Suprapubic skin (tissue), 4 donors: ENCODE measurements at places on chromosomes 7 and 10. TPM values are rescaled to one million over a fixed set of nuclear protein-coding genes. Genes with fewer than 3 reads are reported as not detected.

GRCh38 chr10:106436123-106436715 is 728.3 kb downstream of the SORCS1 start:
- DNase-seq, result no peak

GRCh38 chr10:21257919-21258318 is 267.6 kb downstream of the SKIDA1 start:
- no peak for DNase-seq

- no peak for DNase-seq
These were observed 69.8 kb upstream of the PLXNA4 start for GRCh38 chr7:132646052-132646451.

DNA sequence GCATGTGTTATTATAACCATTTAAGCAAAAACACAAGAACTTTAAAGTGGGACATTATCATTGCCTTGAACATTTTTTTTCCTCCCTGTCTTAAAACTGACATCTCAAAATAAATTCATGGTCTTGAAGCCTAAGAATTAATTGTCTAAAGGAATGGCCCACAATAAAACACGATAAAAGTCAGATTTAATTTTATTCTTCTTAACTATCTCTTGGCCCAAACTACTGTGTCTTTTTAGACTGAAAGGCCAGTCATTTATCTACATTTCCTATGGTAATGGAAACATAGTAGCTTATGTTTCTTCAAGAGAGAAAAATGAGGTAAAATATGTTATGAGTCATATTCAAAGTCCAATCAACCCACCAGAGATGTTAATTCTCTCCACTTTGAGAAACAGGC is 24.4 kb upstream of the ETV1 start:
- no peak for DNase-seq

GRCh38 chr10:91146146-91146545 is 74.3 kb upstream of the PCGF5 start:
- no peak for DNase-seq

DNA sequence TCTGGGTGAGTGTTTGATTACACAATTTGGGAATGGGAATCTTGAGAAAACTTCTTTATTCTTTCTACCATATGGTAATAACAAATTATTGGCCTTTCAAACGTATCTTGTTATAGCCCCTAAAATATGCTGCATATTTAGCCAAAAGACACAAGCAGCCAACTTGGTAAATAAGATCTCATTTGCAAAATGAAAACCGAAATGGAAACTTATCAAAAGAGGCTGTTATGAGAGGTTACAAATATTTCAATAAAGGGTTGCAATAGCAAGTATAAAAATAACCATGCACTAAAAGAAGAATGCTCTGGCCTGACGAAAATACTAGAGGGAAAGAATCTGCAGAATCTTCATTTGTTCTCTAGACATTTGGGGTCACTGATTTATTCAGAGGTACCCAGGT is 259.5 kb upstream of the LRRN3 start:
- no peak for DNase-seq

DNA sequence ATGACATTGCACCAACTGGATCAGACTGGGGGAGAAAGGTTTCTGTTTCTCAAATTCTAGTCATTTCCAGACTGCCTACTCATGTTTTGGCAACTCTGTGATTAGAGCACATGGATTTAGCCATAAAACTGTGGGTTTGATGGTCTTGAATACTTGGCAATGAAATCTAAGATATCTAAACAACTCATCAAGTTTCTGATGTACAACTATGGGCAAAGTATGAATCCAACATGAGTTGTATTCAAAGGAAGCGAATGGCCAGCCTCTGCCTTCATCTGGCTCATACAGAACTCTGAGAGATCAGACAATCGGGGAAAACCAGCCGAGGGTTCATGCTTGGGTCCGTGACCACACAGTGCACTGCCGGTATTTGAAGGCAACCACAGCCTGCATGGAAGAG is 144.3 kb downstream of the ADAM12 start:
- DNase-seq, result no peak

GRCh38 chr10:113142601-113143362 is 192.7 kb downstream of the TCF7L2 start:
- DNase-seq, result no peak

GRCh38 chr10:79224263-79224949 is 122.9 kb upstream of the PPIF start:
- DNase-seq, result no peak

DNA sequence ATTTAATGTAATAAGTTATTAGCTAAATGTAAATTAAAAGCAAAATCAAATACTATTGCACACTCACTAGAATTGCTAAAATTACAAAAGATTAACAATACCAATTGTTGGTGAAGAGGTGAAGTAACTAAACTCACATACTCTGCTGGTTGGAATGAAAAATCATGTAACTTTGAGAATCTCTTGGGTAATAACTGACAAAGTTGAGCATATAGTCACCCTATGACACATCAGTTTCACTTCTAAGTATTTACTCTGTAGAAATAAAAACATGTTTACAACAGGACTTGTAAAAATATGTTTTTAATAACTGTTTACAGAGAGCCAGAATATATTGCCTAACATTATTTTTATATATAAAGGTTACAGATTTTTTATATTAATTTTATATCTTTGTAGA is 33.6 kb downstream of the CNTNAP2 start:
- no peak for DNase-seq

GRCh38 chr7:142385491-142386340 is 127.9 kb upstream of the PRSS58 start:
- DNase-seq, result no peak

DNA sequence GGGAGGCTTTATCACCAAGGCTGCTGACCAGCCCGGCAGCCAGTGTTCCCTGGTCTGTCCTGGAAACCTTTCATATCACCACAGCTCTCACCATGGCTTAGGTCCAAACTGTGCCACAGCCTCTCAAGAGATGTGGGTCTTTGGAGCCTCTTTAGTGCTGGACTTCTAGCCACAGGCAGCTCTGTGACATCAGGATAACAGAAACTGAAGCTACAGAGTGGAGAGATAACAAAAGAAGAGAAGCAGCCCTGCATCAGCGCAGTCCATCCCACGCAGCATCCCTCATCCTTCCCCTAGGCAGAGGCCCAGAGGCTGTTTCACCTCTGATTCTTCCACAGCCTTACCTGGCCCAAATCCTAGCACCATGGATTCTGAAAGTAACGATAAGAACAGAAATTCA is 187.9 kb upstream of the KMT2E start:
- no peak for DNase-seq

GRCh38 chr10:27285093-27285492 is 44.5 kb upstream of the ACBD5 start:
- DNase-seq, result no peak

IKZF1 gene
- 17.5 TPM for total RNA-seq

CARD11 gene
- 0.24 TPM for total RNA-seq

TRIM73 gene
- 10.8 TPM for total RNA-seq

EMX2 gene
- total RNA-seq, result 9.7 TPM

SEMA3C gene
- total RNA-seq, result 59.2 TPM

ATOH7 gene
- total RNA-seq, result not detected

OPN4 gene
- total RNA-seq, result 0.34 TPM

FKBP9 gene
- total RNA-seq, result 79.7 TPM
